NCI-H526 (cell line): ENCODE measurements at places on chromosomes 4 and X.

DNA sequence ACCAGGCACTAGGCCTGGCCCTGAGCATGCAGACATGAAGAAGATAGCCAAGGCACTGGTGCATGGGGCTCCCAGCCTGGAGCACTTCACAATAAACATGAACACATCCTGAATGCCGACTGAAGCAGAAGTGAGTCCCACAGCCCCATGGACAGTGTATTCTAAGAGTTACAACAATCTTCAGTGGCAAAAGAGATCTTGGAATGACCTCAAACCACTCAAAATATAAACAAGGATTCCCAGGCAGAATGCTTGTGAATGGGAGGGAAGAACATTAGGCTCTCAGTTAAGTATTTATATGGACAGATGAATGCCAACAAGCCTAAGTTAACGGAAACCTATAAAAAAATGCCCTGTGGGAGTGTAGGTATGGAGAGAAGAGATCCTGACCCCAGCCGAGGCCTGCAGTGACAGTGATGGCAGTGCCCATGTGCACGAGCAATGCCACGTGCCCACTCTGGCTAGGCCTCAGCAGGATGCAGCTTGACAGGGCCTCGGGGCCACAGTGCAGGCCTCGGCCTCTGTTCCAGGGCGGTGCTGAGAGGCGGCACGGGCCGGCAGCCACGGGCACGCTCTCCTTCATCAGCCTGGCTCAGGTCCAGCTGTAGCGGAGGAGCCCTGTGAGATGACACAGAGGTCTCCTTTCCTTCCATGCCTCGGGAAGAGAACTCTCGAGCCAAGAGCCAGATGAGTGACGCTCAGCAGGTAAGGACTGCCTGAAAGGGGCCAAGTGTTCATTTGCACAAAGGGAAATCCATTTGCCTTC lies 49.2 kb downstream of the IRF2 start:
- no peak for DNase-seq

- no peak for DNase-seq
Measured at GRCh38 chr4:2798399-2799223, 5.7 kb downstream of the SH3BP2 start.

DNA sequence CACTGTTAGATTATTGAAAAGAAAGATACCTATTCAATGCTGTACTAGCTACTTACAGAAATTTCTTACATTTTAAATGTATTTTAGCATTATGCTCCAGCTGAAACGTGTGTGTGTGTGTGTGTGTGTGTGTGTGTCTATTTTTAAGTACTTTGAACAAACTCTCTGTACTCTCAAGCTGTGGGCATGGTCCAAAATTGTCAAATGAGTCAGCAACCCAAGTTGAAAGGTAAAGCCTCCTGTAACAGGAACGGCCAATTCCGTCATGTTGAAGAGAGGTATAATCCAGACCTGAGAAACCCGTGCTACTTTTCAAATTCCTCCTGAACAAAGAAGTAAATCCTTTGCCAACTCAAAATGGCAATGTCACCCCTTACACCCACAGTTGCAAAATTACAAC lies 20.5 kb downstream of the MAOB start:
- no peak for DNase-seq

GRCh38 chr4:159296061-159296460 lies 193.2 kb downstream of the RAPGEF2 start:
- DNase-seq: no peak

DNA sequence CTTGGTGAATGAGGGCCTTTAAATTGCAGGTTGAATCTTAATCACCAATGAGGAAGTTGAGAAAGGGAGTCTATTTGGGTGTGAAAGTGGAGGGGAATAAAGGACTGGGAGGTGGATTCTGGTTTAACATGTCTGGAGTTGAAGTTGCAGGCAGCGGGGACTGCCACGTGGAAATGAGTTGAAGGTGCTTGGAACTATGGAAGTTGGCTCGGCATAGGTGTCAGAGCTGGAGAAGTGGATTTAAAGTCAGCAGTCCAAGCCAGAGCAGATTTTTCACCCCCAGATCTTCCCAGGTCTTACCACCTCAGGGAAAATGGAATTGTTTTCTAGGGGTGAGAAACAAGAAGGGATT lies 44.9 kb downstream of the TIGD4 start:
- no peak for DNase-seq
